Stimulated activated CD8-positive, alpha-beta memory T cell treated with anti-CD3 and anti-CD28 coated beads, Interleukin-2, amount 100 ng/mL, for 1 hour (primary cell): ENCODE measurements at places on chromosomes 12 and 14.

- no peak for DNase-seq
Measured at GRCh38 chr12:79691511-79692248, 916 bp upstream of the PAWR start.

DNA sequence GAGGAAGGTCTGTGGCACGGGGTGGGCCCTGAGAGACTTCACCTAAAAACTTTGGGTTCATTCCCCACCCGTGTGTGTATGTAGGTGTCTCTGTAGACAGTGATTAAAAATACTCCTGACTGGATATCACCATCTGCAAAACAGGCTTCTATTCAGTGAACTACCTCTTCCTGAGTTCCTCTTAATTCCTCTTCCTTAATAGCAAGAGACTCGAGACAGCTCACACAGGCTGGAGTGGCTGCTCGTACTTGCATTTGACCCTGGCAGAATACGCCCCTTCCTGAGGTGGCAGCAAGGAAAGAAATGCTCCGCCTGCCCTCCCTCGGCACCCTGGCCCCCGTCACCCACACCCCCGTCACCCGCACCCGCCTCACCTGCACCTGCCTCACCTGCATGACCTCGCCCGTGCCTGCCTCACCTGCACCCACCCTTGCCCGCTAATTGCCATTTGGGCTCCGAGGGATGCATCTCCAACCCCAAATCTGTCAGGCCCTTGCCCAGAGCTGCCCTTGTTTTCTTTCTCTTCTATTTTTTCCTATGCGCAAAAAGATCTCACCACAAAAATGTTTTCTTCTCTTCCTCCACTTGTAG is 90.0 kb downstream of the FBXL14 start:
- DNase-seq = no peak

- DNase-seq = no peak
Measured at GRCh38 chr14:37901978-37902377, 305.7 kb upstream of the SSTR1 start.

GRCh38 chr14:78359581-78359980 is 189.4 kb downstream of the NRXN3 start:
- DNase-seq = no peak

DNA sequence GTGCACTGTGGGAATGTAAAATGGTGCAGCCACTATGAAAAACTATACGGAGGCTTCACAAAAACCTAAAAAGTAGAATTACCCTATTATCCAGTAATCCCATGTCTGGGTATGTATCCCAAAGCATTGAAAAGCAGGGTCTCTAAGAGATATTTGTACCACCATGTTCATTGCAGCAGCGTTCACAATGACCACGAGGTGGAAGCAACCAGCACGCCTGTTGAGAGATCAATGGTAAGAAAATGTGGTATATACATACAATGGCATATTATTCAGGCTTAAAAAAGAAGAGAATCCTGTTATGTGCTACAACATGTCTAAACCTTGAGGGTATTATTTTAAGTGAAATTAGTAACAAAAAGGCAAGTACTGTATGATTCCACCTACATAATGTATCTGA is 910 bp upstream of the NOPCHAP1 start:
- DNase-seq = no peak

- DNase-seq = no peak
Measured at GRCh38 chr14:20998674-20999366, at the start of gene SLC39A2. Gene SLC39A2 (plus strand): TSS chr14:20999293. CDS start chr14:20999447, 154 bp downstream.

GRCh38 chr12:52271158-52271557 is 3.3 kb upstream of the KRT86 start:
- DNase-seq = no peak

GRCh38 chr14:105917933-105918436 is 391.6 kb downstream of the TMEM121 start:
- no peak for DNase-seq

DNA sequence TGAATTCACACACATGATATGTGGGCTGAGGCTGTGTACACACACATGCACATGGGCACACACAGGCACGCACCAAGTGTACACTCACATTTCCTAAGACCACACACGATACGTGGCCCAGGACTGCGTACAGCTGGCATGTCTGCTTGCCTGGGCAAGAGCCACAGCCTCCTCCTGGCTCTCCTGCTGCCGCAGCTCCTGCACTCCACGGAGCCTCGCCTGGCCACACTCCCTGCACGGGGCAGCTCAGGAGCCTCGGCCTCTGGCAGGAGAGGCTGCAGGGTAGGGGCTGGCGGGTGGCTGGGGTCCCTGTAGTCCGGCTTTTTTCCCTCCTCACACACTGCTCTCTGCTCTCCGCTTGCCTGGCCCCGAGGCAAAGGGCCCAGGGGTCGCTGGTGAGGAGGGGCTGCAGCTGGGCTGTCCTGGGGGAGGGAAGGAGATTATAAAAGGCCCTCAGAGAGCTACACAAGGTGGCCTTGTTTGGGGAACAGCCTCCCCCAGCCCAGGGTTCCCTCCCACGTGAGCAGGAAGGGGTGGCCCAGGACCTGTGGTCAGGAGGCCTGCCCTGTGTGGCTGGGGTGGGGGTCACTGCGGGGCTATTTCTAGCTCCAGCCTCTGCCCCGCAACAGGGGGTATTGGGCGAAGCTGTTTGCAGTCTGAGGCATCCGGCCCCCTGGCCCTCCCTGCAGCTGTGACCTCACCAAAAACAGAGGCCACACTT is 89.0 kb upstream of the SFSWAP start:
- DNase-seq = no peak

DNA sequence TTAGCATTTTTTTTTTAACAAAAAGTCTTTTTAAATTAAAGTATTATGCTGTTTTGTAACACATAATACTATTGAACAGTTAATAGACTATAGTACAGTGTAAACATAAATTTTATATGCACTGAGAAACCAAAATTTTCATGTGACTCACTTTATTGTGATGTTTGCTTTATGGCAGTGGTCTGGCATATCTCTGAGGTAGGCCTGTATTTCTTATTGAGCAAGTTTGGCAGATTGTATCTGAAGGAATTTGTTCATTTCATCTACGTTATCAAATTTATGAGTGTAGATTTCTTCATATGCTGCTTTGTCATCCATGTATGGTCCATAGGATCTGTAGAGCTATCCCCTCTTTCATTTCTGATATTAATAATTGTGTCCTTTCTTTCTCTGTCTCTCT is 78.8 kb upstream of the PDE3A start:
- no peak for DNase-seq

- DNase-seq = no peak
Measured at GRCh38 chr12:93862424-93862823, 185.2 kb downstream of the CRADD start.

DNA sequence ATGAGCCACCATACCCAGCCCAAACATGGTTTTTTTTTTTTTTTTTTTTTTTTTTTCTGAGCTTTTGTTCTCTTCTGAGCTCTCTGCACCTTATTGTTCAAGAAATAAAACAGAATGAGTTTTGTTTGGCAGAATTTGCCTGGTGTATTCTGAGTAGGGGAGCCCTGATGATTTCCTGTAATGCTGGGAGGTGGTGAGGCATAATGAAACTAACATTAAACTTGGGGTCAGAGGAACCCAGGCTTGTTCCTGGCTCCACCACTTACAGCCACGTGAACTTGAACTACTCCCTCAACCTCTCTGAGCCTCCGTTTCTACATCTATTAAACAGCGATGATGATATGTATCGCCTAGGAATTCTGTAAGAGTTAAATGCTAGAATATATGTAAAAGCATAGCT is 276.3 kb upstream of the CRY1 start:
- DNase-seq = no peak

DNA sequence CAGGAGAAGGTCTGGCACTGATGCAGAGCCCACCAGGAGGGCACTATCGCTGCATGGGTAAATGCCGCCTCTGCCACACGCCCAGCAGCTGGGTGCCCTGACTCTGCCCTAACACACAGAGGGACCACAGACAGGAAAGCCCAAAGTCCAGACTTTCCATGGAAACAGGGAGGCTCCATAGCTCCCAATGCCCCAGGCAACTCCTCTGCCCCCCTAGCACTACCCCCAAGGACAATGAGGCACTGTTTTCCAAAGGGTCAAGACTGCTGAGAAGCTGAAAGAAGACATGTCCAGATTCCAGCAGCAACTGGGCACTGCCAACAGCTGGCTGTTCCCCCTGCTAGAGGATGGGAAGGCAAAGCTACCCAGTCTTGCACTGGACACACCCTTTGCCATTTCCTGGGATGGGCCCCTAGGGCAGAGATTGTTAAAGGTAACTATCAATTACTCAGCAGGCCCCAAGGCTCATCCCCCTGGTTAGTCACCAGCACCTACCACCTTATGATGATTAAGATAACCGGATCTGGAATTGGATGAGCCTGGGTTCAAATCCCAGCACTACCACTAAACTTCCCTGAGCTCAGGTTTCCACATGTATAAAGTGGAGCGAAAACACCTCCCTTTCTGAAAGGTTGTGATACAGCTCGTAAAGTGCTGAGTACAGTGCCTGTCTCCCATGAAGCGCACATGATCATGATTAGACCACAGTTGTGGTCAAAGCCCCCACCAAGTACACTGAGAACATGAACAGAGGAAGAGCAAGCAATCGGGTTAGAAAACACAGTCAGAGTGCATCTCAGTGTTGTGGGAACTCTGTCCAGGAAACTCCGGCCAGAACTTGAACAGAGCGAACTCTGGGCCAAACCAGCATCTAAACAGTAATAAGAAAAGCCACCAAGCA is 3.3 kb downstream of the PXN start:
- DNase-seq = no peak

- DNase-seq = no peak
Measured at GRCh38 chr12:53467880-53468279, 16.0 kb downstream of the PCBP2 start.

DNA sequence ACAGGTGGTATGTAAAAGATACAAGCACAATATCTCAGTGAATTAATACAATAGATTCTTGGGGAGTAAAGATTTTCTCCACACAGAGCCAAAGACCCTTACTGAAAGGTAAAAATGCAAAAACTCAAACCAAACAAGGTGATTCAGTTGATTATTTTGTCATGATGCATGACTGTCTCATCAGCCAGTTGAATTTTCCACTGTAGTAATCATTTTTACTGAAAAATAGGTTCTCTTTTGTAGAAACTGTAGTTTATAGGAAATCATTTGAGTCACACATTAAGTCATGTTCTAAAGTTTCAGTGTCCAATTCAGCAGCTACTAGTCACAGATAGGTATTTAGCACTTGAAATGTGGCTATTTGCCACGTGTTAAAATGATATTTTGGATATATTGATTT is 53.6 kb downstream of the PPFIA2 start:
- DNase-seq = no peak

GRCh38 chr12:50633955-50634354 is 129.2 kb downstream of the DIP2B start:
- DNase-seq = no peak

GRCh38 chr12:31019561-31019960 is 54.1 kb upstream of the DDX11 start:
- no peak for DNase-seq

DNA sequence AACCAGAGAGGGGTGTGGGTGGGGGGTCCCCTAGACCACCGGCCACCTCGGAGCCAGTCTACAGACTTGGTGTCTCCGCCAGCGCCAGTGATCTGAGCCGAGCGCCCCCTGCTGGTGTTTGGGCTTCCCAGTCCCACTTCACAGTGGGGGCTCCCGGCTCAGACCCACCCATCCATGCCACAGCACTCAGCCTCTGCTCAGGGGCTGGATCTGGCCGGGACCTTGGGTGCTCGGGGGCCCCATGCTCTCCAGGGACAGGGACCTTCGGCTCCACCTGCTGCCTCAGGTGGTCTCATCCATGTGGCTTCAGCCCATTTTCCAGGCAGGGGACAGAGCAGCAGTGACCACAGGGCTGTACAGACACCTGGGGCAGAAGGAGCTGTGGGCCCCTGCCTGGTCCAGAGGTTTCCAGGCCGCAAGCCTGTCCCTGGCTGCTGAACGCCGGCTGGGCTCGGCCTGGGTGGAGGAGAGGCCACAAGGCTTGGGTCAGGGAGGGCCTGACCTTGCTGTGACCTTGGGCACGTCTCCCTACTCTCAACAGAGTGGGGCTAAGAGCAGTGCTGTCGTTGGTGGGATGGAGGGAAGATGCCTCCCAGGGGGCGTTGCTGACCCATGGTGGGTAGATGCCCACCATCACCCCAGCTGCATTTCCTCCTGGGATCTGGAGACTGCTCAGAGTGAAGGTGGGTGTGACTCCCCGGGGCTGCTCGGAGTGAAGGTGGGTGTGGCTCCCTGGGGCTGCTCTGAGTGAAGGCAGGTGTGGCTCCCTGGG is 86.3 kb downstream of the KIF26A start:
- DNase-seq = no peak

DNA sequence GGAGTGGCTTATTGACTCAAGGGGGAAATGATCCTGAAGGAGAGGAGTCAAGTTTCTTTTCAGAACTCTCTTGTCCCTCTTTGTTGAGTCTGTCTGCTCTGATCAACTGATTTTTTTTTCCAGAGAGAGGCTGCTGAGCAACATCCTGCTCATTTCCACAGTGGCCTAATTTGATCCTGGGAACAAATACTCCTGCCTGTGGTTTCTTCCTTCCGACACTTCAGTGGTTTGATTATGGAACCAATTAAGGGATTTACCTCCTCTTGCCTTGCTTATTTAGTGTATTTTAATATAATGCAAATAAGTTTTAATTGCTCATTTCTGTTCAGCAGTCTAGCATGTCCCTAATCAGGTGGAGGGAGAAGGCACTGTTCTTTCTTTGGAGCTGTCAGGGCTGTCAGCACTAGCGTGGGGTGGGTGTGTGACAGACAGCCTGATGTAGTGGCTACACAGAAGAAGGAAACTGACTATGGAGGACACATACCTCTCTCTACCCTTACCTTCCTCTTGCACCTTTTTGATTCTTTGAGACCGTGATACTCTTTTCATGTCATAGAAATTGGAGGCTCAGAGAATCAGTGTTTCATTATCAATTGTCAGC is 344.9 kb upstream of the STXBP6 start:
- no peak for DNase-seq

DNA sequence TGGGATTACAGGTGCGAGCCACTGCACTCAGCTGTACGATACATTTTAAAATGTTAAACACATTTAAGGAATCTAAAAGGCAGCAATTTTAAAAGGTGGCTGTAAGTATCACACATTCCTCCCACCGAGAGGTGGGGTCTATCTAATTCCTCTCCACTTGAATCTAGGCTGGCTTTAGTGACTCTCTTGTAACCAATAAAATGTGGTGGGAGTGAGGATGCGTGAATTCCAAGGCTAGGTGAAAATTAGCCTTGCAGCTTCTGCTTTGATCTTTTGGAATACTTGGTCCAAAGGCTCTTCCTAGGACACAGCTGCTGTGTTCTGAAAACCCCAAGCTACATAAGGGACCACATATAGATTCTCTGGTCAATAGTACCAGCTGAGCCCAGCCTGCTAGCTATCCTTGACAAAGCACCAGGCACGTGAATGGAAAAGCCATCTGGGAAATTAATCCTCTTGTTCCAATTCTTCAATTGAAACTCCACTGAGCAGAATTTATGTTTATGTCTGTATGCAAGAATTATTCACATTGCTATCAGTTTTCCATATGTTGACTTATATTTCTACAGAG is 8.8 kb upstream of the GPRC5D start:
- no peak for DNase-seq

- no peak for DNase-seq
Measured at GRCh38 chr12:19192710-19193109, 63.2 kb downstream of the PLEKHA5 start.

DNA sequence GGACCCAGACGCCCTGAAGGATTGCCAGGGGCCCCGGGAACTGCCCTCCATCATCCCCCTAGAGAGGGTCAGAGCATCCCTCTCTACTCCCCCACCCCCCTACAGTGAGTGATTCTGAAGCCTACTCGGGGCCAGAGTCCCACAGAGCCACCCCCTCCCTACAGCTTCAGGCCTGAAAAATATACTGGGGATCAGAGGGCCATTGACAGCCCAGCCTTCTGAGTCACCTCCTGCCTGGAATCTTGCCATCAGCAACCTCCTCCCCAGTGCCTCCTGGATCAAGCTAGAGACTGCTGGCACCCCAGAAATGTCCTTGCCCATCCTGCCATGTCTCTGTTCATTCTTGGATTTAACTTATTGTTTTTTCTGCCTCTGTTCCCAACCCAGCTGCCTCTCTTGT is 21.7 kb upstream of the MIA2 start:
- DNase-seq = no peak
